Muscle of arm (tissue), 14 donors: ENCODE measurements at places on chromosomes 5 and 9.

GRCh38 chr5:143758750-143759149, 53.2 kb upstream of the HMHB1 start:
- DNase-seq, result peak; percentile 70

DNA sequence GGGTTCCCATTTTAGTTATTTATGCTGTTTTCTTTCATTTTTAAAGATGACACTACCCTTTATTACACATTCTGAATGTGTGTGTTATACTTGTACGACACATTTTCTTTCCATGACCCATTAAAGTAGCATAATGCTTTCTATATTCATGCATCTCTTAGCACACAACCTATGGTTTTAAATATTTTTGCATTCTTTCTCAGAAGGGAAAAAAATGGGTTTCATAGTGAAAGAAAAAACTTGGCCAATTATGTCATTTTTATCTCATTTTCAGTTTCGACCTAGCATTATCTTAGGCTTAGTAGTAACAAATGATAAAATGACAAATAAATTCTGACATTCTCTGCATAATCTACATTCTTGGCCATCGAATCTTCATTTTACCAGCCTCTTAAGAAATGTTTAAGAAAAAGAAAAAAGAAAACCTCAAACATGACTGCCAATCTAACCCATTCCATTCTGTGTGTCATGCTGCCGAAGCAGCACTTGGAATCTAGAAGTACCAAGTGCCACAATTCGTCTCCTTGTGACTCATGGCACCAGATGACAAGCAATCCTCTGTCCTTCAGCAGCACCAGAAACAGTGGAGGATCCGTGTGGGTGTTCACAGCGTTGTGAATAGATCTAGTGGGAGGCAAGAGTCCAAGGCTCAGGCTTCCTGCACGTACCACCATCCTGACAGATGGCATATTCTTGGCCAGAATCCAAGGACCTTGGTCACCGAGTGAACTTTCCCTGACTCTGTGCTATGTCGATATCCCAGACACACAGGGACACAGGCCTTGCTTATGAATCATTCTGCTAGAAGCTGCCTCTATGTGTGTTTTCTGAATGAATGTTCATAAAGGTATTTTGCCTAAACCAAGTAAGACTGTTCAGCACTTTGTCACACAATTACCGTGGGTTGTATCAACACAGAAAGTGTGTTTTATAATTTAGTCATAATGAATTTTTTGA, 502.7 kb downstream of the NR2F1-AS1 start:
- DNase-seq, result peak; percentile 37

DNA sequence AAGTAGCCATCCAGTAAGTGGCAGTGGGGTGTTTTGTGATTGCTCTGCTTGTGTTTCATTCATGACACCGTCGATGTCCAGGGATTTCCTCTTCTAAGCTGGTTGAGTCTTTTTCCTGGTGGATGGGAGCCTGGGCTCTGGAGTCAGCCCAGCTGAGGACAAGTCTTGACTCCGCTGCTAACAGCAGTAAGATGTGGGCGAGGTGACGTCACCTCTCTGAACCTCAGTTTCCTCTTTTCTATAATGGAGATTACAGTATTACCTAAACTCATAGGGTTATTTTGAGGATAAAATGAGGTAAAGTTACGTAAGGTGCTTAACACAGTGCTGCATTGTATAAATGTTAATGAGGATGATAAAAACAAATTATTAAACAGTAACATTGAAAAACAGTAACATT, 21.3 kb downstream of the FGF1 start:
- no peak for DNase-seq

GRCh38 chr5:108606185-108606584, 141.5 kb upstream of the FER start:
- DNase-seq, result no peak

DNA sequence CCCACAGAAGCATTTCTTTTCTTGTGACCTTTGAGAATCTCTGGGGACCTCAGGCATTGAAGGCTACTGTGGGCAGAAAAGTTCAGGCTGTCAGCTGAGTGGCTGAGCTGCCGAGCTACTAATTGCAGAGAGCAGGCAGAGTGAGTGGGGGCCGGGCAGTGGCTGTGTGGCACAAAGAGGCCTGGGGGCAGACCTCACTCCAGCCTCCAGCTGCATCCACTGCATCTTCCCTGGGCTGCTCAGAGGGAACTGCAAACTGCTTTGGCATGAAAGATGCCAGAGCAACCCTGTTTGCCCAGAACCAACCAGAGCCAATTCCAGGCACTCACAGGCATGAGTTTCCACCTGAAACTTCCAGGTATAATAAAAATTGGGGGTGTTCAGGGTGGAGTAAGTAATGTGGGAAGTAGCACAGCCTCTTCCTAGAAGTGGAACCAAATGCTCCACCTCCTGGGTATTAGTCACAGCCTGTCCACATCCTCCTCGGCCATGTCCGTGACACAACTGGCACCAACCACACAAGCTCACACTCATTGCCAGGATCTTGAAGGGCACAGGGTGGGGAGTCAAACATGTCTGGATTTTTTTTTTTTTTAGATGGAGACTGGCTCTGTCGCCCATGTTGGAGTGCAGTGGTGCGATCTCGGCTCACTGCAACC, 548.9 kb downstream of the BNC2 start:
- DNase-seq, result no peak

- no peak for DNase-seq
Observed at GRCh38 chr5:12586406-12586805, 682.2 kb upstream of the CTNND2 start.

GRCh38 chr5:108459769-108460168, 77.9 kb upstream of the FBXL17 start:
- no peak for DNase-seq

DNA sequence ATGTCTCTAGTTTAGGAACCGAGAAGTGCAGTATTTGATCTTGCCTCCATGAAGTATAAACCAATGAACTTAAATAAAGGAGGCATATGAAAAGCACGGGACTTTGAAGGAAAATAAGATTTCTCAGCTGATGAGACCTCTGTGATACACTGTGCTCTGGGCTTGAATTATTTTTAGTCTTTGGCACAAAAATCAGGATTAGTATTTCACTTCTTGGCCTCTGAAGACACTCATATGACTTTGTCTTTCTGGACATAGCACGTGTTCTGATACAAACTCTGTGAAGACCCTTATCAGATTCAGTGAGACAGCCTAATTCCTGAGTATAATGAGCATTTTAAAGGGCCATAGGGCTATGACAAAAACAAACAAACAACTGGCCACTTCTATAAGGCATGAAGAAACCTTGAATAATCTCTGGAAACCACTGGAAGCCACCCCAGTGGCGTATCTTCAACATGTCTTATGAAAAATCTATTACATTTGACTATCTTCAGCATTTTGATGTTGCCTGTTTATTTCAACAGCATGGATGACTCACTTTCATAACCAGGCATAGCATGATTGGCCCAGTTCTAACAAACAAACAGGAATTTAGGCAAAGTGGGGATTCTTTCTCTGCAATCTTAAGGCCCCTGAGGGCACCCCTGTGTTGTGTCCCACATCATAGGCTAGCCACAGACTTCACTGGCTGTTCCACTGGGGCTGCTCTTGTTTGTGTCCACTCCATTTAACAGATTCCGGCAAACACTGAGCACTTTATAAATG, 90.3 kb upstream of the ZNF462 start:
- DNase-seq, result no peak

- DNase-seq, result no peak
Observed at GRCh38 chr5:57577432-57578175, 95.0 kb upstream of the ACTBL2 start.

DNA sequence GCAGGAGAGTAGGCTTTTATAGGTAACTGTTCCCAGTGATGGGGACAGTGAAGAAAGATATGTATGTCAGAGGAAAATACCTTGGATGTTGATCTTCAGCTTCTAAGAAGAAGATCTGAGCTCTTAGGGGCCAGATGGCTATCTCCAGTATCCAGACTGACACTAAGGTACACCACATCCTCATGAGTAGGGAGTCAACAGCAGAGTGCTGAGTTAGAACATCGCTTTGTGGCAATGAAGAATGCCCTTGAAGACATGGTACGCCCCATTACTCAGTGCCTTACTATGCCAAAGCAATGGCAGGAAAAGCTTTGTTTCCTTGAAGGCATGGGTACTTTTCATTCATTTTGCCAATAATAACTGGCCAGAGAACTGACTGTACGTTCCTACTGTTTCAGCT, 263.7 kb downstream of the CEMIP2 start:
- DNase-seq, result no peak

GRCh38 chr5:73764586-73764985, 138.6 kb downstream of the ARHGEF28 start:
- no peak for DNase-seq

DNA sequence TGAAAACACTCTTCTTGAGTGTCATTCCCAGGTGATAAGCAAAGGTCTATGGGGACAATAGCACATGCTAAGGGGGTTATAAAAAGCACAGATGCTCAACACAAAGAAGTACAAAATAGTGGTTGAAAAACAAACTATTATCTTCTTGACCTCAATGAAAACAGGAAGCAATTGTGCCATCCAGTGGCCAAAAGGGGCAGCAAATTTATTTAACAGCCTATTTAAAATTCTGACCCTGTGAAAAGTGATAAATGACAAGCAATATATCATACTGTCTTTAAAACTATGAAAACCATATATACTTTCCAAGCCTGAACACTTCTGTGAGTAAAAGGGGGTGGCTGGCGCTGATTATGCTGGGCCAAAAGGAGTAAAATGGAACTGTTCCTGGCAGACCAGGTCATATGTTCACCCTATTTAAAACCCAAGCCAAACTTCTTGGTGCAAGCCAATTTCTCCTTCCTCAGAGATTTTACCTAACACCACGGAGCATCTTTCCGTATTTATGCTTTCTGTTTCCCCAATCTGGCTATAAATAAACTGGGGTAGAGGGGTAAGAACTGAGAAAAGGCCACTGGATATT, 29.7 kb downstream of the TEX10 start:
- peak; percentile 31 for DNase-seq

DNA sequence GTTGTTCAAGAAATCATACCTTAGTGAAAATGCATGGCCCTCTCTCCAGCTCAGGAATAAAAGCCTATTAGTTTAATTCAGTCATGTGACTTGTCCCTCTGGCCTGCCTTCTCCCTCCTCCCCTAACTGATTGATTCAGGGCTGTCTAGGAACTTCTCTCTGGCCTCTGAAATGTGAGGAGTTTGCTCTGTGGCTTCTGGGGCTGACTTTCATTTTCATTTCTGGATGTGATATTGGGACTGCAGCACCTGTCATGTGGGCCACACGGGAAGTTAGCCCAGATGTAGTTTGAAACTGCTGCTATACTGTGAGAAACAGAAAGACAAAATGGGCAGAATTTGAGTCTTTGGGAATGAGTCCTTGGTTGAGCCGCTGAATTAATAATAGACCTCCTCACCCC, 44.8 kb downstream of the PARP8 start:
- peak; percentile 34 for DNase-seq

DNA sequence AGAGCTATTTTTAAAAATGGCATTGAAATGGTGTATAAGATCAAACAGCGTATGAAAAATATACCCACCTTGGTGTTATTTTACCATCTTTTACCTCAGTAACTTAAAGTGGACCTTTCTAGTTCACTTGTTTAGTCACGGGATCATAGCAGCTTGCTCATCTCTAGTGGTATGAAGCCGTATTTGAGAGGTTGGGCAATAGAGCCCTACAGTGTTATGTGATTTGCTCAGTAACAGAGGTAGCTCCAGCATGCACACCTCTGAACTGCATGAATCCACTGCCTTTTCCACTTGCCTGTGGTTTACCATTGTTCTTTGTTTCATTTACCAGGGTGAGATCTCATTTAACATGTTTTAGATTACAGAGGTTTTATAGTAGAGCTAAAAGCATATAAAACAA, 134.4 kb downstream of the ATG10 start:
- no peak for DNase-seq

GRCh38 chr9:5839572-5839902, 6.6 kb upstream of the ERMP1 start:
- DNase-seq, result no peak

DNA sequence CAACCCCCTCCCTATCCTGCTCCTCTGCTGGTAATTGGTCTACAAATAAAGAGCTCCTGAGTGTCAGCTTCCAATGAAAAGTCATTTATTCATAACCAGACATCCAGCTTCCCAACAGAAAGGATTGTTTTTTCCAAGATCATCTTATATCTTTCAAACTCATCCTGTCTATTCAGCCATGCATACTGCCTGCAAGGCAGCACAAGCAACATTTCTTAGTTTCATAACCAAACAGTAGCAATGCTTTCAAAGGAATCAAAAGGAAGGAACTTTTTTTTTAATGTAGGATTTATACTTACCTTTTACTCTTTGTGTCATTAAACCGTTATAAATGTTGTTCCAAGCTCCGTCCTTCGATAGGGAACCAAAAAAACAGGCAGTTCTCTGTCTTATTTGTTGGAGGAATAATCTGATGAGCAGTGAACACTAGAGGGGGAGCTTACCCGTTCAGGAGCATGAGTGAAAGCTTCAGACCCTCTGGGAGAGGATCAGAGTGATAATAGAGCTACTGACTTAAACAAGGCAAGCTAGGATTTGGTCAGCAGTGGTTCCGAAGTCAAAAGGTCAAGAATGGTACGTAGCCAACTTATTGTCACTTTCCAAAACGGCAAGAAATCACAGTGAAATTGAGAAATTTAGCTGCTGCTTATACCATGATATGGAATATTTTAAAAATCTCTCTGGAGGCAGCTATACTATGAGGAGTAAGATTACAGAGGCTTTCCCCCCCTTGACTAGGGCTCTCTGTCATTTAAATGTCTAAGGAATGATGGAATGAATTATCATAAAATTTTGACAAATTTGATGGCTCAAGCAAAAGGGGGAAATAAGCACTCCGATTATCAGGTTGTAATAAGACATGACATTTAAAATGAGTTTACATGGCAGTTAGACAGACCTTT, 892.9 kb downstream of the NR2F1-AS1 start:
- DNase-seq, result peak; percentile 35

DNA sequence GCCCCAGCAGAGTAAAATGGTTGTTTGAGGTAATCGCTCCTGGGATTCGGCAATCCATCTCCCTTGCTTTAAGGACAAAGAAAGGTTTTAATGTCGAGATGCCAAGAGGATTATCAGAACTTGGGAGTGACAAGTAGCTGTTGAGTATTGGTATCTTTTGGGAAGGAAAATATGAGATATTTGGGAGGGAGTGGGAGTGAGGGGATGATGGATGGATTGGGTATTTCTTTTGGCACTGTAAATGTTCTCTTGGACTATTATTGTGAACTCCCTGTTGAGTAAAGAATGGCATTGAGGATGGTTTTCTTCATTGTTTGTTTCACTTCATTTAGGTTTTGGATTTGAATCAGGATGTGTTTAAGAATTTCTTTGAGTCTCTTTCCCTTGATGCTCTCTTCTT, 86.1 kb downstream of the PIP5K1B start:
- DNase-seq, result no peak
